Small intestine (tissue), 16 donors: ENCODE measurements at places on chromosomes 12 and 14. TPM values are rescaled to one million over a fixed set of nuclear protein-coding genes. Genes with fewer than 3 reads are reported as not detected.
A peak's percentile ranks its signal among the peaks of the same experiment; 100 is the strongest.

The FUT8 gene
- polyA plus RNA-seq, result 52.1 TPM

The KRT79 gene
- polyA plus RNA-seq, result not detected

The ZFHX2 gene
- not detected for polyA plus RNA-seq

The PRPH gene
- polyA plus RNA-seq, result 9.1 TPM

DNA sequence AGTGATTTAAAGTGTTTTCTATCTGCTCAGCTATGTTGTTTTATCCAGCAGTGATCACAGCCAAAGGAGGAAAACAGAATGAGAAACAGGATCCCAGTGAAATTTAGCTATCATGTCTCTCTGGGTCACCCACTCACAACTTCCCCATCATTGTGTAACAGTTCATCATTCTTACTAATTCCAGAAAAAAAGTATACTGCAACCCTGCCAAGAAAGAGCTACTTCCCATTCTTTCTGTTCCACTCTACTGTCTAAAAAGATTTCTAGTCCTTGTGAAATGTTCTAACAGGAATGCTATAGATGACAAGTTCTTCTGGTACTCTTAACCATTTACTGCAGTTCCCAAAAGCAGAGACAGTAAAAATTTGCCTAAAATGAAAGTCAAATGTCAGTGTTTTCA is 39.2 kb upstream of the CD163 start:
- no peak for DNase-seq
- H3K4me3 ChIP-seq, result no peak overlapping the region
- no peaks in the 10 kb centered on the region for H3K4me1 ChIP-seq
- no peaks in the 10 kb centered on the region for H3K36me3 ChIP-seq
- H3K27me3 ChIP-seq, result peaks cover 1% of the 10 kb centered on the region

DNA sequence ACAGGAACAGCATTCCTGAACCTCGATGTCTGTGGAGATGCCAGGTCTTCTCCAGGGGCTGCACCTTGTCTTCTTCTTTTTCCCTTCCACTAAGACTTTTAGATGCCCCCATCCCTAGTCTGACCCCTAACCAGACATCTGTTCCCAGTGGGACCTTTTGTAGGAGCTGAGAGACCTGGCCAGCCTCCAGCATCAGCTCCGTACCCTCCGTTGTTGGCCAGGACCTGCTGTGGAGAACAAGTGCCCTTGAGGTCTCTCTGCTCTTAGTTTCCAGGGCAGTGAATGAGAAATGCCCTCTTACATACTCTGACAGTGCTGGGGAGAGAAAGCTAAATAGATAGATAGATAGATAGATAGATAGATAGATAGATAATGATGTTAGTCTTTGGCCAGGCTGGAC is 16.8 kb upstream of the SDR39U1 start:
- no peak overlapping the region for H3K4me3 ChIP-seq
- DNase-seq, result no peak
- H3K4me1 ChIP-seq, result no peaks in the 10 kb centered on the region
- no peaks in the 10 kb centered on the region for H3K27me3 ChIP-seq

DNA sequence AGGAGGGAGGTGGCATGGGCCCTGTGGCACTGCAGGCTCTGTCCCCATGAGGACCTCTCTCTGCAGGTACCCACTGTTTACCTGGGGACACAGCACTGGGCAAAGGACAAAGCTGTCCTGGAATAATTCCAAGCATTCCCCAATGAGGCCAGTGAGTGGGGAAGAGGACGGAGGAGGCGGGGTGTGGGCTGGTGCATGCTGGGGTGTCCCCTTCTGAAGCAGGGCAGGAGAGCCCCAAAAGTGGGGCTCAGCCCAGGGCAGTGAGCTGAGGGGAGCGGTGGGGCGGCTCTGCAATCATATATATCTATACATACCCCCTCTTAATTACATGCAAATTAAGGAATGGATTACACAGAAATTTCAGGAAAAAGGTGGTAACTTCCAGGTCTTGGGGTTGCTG is 315.8 kb downstream of the ADGRD1 start:
- no peaks in the 10 kb centered on the region for H3K27me3 ChIP-seq
- no peaks in the 10 kb centered on the region for H3K36me3 ChIP-seq

DNA sequence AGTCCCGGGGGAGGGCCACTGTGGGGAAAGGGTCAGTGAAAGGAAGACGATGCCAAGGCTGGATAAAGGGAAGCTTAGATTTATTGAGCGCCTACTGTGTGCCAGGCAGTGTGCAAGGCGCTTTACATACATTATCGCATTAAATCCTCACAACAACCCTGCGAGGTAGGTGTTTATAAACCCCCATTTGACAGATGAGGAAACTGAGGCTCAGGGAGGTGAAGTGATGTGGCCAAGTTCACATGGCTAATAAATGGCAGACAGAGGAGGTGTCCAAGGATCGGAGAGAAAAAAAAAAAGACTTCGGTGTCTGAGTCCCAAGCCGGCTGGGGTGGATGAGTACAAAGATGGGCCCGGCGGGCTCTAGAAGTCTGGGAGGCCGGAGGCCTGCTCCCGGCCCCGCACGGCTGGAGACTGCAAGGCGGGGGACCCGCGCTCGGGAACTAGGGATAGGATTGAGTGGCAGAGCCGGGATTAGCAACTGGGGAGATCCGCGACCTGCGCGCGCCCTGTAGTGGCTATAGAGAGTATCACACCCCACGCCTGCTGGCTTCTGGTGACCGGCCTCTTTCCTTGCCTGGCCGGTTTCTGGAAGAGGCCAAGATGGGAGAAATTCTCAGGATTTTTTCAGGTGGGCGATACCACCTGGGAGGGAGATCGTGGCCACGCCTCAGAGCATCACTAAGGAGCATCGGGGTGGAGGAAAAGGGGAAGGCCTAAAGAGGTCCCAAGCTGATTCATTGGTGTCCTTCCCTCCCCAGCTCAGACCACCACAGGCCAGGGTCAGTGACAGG is 3.9 kb downstream of the DDN start:
- DNase-seq, result peak; percentile 80
- peaks cover 1% of the 10 kb centered on the region for H3K36me3 ChIP-seq
- peak overlapping the region; percentile 9 for H3K4me3 ChIP-seq
- peaks cover 3% of the 10 kb centered on the region for H3K4me1 ChIP-seq
- H3K27ac ChIP-seq, result no peak overlapping the region
